ENCODE measurements at places on chromosomes 6 and 20.
A peak's percentile ranks its signal among the peaks of the same experiment; 100 is the strongest.

DNA sequence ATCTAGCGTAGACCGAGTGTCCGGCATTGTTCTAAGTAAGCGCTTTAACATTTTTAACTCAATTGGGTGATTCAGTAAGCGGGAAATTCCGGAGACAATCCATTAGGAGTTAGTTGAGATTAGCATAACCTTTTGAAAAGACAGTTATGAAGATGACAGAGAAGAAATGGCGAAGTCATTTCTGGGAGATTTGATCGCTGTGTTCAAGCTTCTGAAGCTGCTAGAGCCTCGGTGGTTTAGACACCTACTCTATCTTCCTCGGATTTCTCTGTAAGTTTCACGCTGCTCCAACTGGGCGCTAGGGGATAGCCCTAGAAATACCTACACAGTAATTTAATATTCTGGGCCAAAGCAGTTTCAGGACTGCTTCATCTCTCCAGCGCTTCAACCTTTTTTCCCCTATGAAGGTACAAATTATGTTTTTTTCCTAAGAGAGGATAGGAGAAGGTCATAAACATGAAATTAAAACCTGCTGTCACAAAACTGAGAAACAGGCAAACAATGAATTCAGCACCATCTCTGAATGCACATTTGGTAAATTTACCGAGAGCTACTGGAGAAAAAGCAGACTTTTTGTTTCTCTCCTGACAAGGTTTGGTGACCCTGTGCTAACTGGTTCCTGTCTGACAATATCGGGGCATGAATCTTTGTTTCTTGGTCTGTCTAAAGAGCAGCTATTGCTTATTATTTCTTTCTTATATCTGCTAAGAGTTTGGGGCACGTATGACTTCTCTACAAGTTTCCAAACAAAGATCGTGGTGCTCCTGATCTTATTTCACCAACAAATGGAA lies 22.4 kb downstream of the ZNF311 start:
- peak; percentile 73 for DNase-seq

DNA sequence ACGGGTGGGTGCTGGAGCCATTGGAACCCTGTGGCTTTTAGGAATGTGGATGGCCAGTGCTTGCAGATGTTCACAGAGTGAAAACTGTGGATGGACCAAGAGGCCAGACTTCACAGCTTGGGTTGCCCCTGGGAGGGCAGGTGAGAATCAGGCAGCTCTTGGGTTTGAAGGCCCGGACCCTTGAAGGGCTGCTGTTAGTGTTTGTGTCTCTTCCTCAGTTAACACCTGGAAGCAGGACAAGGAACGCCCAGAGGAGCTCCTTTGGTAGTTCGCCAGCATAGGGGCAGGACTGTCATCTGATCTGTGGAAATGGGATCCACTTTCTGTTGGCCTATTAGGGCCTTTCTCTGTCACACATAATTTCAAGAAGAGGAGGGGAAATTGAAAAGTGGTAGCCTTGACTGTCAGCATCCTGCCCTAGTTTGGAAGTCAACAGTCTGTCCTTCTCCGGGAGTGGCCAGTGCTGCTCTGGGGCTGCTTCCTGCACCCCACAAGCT lies 43.6 kb downstream of the RIOK1 start:
- no peak for DNase-seq

GRCh38 chr20:10185741-10186558 lies 32.7 kb upstream of the SNAP25 start:
- peak; percentile 39 for DNase-seq

GRCh38 chr20:50172347-50173013 lies 18.1 kb upstream of the CEBPB start:
- peak; percentile 77 for DNase-seq

DNA sequence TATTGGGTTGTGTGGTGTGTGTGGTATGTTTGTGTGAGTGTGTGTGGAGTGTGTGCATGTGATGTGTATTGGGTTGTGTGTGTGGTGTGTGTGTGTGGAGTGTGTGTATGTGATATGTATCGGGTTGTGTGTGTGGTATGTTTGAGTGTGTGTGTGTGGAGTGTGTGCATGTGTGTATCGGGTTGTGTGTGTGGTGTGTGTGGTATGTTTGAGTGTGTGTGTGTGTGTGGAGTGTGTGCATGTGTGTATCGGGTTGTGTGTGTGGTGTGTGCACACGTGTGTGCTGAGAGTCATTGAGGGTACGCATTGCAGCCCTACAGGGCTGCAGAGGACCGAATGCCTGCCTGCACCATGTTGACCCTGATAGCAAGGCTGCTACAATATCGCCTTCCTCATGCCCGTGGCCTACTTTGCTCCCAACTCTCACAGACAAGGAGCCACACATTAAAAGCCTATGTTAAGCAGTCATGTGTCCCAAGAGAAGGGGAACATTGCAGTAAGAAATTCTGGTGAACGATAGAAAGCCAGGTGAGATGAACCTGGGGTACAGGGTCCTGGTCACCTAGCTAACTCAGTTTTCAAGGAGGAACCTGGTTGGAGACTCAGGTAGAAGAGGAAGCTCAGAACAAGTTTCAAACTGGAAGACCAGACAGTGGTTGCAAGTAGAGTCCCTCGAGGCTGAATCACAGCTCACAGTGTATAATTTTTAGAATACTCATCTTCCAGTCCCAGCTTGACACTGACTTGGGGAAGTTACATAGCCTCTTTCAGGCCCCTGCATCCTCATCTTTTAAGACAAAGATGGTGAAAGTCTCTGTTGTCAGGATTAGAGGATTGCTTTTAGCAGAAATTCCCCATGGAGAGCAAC lies 45.7 kb upstream of the TMEM170B start:
- no peak for DNase-seq

Data from fibroblast of mammary gland (primary cell).